Right atrium auricular region (tissue), 2 donors: ENCODE measurements at places on chromosomes 2 and 18. TPM values are rescaled to one million over a fixed set of nuclear protein-coding genes. Genes with fewer than 3 reads are reported as not detected.

The WDSUB1 gene
- 4.7 TPM for total RNA-seq

The NT5C1B gene
- total RNA-seq = not detected

DNA sequence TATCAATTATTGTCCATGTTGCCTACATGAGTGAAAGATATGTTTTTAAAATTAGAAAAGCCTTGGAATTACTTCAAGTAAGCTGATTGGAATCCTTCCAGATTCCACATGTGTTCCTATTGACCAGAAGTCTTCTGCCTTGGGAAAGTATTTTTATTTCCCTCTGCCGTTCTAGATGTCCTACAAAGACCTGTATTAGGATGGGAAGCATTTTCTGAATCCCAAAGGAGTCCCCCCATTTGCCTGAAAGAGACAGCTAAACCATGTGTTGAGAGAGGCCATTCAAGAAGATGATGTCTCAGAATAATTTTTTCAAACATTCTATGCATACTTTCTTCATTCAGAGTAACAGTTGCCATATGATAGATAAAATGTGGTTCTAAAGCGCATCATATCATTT is 19.0 kb upstream of the MYO1B start:
- no peak for DNase-seq

DNA sequence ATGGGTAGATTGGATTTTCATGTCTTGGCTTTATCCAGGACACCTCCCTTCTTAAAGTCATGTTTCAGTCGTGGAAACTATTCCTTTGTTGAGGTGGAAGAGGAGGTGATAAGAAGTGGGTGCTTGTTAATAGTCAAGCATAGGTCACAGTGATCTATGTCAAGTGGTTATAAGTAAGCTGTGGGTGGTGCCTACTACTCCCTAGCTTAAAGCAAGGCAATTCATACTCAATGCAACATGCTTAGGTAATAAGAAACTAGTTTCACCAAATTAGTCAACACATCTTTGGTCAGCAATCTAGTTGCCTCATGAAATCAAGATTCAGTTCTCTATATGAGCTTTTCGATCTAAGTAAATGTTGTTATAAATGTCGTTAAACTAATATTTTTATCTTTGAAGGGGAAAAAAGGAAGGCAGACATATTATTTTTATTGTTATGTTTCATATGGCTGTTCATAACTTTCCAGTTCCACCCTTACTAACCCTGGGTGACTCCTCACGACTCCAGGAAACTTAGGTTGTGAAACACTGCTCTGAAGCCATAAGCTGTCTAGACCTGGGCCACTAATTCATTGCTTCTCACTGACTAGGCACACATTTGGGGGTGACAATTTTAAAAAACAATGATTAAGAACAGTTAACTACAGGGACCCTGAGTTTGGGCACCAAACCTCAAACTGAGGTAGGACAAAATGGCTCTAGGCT is 5.8 kb upstream of the ABCB11 start:
- no peak for DNase-seq
